ENCODE measurements at places on chromosomes 1 and 21.
A peak's percentile ranks its signal among the peaks of the same experiment; 100 is the strongest.

- DNase-seq = no peak
These were observed 358.8 kb upstream of the B3GALT2 start for GRCh38 chr1:193545171-193545570.

- peak; percentile 60 for DNase-seq
These were observed 184.0 kb downstream of the MIS18A start for GRCh38 chr21:32094804-32095203.

DNA sequence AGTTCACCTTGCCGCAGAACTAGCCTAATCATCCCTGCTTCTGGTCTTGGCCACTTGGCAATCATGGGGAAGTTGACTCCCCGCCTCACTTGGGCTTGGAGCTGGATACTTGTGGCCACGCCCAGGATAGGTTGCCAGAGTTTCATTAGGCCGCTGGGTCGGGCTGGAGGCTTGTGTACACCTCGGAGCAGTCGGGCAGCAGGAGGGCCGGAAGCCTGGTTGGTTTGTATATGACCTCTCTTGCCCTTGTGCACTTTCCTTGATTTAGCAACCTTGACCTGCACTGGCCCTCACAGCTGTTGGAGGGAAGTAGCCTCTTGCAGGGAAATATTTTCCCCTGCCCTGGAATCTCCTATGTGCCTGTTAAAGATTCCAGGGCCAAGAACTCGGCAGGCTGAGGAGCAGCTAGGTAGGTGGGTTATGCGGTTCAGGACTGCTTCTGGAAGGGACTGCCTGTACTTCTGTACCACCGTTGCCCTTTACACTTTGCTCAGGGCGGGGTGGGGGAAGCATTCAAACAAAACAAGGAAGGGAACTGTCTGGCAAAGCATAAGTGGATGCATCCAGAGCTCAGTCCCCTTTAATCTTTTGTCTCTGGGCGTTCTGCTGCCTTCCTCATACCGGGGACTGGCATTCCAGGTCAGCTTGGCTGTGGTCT lies 83.5 kb downstream of the UCK2 start:
- no peak for DNase-seq

DNA sequence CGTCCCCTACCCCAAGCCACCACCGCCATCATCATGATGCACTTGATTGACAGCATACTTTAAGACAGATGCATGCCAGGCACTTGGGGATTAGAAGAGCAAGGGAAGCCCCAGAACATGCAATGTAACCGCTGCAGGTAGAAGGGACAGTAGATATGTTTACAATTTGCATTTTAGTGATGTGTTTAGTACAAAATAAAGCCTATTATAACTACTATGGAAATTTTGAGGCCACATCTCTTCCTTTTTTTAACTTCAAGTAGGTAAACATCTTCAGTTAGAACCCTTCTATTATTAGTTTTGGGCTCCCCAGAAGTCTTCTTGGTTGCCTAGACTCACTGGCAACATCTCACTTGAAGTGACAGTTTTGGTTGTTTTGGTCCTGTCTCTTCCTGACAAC lies 25.3 kb downstream of the CR1L start:
- DNase-seq = no peak

DNA sequence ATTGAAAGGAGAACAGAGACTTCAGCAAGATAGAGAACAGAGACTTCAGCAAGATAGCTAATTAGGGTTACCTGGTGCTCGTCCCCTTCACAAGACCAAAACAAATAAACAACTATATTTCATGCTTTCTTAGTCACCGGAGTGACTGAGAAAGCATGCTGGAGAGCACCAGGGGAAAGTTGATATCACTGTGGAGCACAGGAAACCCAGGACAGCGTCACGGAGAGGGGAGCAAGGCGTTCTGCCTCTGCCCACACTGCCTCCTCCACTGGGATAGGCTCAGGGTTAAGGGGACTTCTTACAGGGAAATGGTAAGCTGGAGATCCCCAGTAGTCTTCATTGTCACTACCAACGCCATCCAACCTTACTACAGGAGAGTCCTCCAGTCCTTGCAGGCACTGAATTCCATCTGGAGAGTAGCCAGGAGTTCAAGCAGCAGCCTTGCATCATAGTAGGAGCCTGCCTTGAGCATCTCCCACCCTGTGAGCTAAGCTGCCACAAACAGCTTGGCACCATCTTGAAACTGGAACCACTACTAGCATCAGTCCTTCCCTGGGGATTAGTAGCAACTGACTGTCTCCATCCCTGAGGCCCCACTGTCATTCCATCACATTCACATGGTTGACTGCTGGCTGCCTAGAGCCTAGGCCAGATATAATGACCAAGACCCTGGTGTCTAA lies 239.4 kb downstream of the PLPP3 start:
- no peak for DNase-seq
